B cell (primary cell): ENCODE measurements at places on chromosomes 12 and 14. TPM values are rescaled to one million over a fixed set of nuclear protein-coding genes. Genes with fewer than 3 reads are reported as not detected.

DNA sequence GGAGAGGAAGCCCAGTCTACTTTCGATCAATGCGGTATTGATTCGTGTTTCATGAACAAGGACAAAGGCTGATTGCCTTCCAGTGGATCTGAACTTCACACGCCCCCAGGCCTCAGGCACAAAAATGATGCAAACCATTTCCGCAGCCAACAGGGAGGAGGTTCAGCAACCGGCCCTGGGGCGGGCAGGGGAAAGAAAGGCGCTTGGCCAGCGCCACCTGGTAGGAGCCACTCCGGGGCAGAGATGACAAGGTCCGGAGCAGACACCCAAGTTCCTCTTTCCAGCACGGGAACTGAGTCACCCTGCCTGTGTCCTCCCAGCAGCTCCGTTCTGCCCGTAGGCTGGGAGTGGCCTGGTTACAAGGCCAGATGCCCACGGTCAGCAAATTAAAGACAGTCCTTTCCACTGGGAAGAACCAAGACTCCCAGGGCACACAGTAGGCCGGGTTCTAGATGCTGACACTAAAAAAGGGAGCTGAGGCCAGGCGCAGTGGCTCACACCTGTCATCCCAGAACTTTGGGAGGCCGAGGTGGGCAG lies 136.3 kb downstream of the SCARB1 start:
- peak; percentile 27 for DNase-seq

GRCh38 chr14:62301080-62301479 lies 538.9 kb downstream of the SNAPC1 start:
- no peak for DNase-seq

DNA sequence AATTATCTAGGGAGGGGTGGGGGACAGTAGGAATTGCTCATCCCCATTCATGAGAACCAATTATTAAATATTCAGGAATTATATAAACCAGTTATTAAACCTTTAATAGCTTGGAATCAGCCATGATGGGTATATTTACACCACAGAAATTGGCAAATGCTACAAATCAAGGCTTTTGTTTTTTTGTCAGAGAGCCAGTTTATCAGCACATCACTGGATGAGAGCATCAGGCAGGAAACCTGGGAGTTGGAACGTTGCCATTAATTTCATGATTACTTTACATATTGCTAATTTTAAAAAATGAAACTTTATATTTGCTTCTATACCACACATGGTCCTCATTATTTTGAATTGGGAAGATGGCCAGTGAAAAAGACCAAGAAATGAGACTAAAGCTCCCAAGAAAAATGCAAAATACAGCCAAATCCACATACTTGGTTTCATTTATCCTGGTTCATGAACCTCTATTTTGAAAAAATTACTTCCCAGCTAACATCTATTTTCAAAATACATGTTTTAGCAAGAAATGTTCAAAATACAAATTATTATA lies 48.4 kb downstream of the ATL1 start:
- no peak for DNase-seq

DNA sequence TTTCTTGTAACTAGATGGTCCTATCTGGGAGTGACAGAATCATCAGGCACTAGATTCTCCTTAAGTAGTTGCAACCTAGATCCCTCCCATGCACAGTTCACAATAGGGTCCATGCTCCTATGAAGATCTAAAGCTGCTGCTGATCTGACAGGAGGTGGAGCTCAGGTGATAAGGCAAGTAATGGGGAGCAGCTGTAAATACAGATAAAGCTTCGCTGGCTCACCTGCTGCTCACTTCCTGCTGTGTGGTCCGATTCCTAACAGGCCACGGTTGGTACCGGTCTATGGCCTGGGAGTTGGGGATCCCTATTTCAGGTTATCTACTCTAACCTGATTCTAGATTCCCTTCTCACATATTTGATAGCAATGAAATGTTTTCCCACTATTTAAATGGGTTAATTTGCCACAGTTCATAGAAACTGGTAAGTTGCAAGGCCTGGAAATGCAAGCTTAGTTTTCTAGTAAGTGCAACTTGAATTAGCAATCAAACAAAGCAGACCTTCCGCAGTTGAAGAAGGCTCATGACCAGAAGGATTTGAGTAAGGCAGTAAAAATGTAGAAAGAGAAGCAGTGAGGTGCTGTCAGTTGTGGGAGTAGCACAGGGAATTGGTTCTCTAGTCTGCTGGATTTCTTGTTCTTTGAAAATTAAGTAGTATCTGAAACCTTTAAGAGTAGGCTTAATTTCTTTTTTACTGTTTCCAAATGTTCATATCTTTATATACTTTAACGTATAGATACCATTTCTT lies 332.3 kb downstream of the EGLN3 start:
- DNase-seq, result no peak

The KITLG gene
- total RNA-seq, result not detected in 2 replicates

The RTN1 gene
- not detected in 2 replicates for total RNA-seq

The TTLL5 gene
- total RNA-seq, result 47.0 and 50.9 TPM in 2 replicates

The OR4E2 gene
- not detected in 2 replicates for total RNA-seq
